ENCODE measurements at places on chromosomes 5 and 9.

- DNase-seq, result no peak
These were observed 303.9 kb downstream of the TRIM32 start for GRCh38 chr9:116991051-116991450.

GRCh38 chr9:14107495-14107894, 206.4 kb downstream of the NFIB start:
- no peak for DNase-seq

DNA sequence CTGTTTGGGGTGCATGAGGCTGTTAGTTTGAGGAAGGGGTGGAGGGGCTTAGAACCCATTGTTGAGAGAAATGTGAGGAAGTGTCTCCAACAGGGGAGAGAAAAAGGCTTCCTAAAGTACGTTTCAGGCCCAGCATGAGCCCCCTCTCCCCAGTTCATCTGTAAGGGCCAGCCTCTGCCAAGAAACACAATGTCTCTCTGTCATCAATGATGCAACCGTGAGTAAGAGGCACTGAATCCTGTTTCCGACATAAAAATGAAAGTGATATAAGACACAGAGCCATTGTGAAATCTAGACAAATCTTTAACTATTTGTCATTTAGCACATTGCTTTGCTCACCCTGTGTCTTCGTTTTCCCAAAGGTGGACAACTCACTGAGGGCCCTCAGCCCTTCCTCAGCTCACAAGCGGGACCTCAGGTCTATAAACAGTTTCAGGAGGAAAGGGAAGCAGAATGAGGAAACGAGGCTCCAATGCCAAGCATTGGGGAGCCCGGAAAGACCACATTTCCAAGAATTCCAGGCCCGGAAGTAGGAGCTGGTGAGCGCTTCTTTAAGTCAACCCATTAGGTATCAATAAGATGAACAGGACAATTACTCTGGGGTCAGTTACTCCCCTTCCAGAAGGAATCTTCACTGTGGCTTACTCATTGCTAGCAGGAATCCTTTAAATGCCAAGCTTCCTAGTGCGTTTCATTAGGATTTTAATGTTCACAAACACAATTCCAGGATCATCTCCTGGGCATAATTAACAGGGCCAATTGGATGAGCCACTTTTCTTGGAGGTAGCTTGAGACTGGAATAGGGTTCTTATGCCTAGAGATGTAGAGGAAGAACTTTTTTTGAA, 59.0 kb upstream of the KLF4 start:
- DNase-seq, result no peak

DNA sequence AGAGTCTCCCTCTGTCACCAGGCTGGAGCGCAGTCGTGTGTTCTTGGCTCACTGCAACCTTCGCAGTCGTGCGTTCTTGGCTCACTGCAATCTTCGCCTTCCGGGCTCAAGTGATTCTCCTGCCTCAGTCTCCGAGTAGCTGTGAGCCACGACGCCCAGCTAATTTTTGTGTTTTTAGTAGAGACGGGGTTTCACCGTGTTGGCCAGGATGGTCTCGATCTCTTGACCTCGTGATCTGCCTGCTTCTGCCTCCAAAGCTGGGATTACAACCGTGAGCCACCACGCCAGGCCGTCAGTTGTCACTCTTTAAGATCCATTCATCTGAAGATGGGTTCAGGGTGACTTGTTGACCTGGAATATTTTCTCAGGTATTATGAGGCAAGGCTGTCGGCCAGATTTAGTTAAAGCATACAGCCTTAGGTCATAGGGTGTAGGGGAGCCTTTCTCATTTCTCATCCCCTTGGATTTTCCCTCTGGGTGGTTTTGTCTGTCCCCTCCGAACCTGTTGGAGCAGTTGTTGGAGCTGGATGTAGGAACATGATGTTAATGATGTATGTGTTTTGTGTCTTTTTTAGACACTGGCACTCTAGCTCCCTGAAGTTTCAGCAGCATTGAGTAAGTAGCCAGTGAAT, 1.6 kb downstream of the SLC22A5 start:
- no peak for DNase-seq

DNA sequence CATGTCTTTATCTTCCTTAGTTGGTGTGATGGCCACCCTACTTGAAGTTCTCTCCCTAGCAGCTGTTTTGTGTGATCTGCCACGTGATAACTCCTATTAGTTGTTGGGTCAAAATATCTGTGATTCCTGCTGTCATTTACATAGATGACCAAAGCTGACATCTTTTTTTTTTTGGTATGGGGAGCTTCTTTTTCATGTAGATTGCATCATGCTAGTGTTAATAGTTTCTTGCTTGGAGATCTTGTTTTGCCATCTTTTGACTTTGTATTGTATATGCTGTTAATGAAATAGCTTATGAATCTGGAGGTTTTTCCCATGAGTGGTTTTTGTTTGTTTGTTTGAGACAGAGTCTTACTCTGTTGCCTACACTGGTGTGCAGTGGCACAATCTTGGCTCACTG, 243.8 kb downstream of the KDM4C start:
- DNase-seq, result no peak

- DNase-seq, result no peak
These were observed 115.4 kb downstream of the WDR41 start for GRCh38 chr5:77376609-77377300.

DNA sequence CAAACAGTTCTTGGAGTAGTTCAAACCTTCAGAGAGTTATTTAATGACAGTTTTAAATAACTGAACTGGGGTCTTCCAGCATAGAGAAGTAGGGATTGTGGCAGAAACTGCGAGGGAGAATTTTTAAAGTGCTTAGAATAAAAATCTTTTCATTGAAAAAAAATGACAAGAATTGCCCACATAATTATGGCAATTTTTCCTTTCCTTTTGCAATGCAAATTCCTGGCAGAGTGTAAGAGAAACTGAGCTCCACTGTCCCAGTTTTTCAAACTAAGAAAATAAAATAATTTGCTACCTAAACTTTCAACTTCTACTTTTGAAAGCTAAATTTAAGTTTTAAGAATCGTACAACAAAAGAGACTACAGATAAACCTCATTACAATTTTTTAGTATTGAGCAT, 2.3 kb upstream of the PTGER4 start:
- DNase-seq, result no peak

DNA sequence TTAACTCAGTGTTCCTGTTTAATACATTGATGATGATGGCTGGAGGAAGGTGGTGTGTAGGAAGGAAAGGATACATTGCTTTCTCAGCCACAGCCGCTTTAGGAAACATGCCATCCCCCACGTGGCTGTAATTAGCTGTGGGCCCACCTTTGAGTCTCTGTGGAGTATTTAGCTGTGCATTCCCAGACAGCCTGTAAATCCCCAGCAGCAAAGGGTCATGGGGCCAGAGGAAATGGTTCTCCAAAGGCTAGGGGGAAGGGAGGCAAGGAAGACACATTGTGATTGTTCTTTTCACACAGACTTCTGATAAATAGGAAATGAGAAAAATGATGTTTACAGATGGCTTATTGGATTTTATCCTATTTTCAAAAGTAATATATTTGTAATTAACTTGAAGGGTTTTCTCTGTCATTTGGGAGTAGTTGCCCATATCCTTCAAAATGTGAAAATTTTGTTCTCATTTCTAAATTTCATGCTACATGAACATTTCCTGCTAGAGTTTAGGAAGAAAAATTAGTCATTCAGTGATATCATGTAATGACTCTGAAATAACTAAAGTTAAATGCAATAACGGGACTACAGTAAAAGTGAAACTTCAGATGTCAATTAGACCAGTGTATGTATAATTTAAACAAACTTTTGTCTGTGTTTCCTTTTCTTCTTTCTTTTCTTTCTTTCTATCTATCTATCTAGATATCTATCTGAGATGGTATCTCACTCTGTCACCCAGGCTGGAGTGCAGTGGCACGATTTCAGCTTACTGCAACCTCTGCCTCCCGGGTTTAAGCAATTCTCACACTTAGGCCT, 24.3 kb upstream of the F2R start:
- DNase-seq, result no peak

DNA sequence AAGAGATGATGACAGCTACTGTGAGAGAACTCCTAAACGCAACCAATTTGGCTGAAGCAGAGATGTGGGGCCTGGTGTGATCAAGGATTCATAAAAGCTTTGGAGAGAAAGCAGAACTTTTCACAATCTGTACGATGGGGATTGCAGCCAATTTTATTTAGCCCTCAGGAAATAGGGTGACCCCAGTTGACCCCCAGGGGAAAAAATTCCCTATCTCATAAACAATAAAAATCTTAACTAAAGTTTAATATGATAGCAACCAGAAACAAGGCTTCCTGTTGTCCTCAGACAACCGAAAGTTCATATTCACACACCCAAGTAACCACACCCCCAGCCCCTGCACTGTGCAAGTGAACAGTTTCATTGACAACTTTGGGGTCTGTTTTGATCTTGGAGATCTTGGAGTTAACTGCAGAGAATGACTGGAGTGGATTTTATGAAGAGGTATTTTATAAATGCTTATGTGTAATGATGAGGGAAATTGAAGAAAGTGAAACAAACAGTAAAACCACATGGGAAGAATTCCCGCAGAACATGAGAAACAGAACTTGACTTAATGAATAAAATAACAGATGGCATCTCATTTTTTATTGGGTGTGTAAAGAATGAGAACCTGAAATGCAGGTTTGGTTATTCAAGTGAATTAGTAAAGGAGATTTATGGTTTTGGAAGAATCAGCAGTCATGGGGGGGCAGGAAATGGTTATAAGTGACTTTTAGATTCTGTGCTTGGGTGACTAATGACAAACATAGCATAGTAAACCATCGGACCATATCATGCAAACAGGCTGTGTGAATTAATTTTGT, 94.5 kb downstream of the PDE4D start:
- DNase-seq, result no peak

GRCh38 chr5:171483551-171484135, 64.2 kb downstream of the FGF18 start:
- no peak for DNase-seq

GRCh38 chr9:128099932-128100491, 27.5 kb downstream of the PTGES2 start:
- DNase-seq, result no peak

GRCh38 chr5:154367101-154367500, 78.7 kb upstream of the SAP30L start:
- DNase-seq, result no peak

DNA sequence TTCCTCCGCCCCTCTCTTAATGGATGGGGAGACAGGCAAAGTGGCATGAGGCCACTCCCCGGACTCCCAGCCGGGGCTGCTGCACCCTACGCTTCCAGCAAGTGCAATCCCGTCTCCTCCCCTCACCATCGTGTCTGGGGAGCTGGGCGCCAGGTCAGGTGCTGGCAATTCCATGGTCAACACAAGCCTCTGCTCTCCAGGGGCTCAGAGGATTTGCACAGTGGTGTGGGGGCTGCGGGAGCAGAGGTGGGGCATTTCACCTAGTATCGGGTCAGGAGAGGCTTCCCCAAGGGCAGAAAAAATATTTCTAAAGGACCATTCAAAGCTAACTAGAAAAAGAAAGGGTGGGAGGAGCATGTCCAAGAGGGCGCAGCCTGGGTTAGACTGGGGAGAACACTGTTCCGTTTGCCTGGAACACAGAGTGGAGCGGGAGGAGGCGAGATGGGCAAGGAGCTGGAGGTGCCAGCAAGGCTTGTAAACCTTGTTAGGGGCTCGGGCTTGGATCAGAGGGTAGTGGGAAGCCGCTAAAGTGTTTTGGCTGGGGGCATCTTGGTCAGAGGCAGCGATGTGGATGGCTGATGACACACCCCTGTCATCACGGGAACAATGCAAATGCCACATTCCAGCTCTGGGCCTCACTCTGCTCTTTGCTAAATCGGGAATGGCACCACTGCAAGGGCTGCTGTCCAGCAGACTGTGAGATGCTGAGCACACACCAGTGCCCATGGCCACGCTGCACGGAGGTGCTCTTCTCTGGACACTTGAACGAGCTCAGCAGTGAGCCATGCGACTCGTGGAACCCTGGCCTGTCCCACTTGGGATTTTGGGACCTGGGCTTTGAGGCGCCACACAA, 191.7 kb downstream of the CDK5RAP2 start:
- no peak for DNase-seq

- DNase-seq, result no peak
These were observed 584.6 kb upstream of the CDH18 start for GRCh38 chr5:20572614-20573013.

DNA sequence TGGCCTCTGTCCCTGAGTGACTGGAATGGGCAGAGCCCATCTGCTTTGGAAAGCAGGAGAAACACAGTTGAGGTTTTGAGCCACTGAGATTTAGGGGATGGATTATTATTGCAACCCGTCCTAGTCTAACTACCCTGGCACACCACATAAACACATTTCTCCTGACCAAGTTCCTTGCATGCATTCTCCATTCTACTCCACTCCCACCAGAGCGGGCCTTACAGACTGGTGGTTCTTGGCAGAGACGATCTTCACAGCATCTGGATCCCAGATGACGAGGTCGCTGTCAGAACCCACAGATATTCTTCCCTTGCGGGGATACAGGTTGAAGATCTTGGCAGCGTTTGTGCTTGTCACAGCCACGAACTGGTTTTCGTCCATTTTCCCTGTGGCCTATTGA, 111.0 kb downstream of the DPYSL3 start:
- DNase-seq, result no peak

- DNase-seq, result no peak
These were observed 98.7 kb downstream of the TLE4 start for GRCh38 chr9:79670269-79670961.

DNA sequence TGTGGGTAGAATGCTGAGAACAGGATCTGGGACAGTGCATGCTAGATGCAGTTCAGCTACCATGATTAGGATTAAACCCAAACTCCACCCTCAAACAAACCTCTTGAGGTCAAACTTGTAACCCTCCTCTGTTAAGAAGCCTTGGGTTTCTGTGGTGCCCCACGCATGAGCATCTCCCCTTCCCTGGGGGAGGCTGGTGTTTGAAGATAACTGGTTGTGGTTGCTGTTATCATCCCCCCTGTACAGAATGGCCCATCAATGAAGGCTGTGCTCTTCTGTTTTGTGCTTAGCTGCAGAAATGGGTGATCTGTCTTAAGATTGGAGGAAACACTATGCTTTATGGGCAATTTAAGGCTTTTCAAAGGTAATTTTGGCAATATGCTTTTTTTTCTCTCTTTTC, 4.4 kb upstream of the DAB2IP start:
- no peak for DNase-seq

DNA sequence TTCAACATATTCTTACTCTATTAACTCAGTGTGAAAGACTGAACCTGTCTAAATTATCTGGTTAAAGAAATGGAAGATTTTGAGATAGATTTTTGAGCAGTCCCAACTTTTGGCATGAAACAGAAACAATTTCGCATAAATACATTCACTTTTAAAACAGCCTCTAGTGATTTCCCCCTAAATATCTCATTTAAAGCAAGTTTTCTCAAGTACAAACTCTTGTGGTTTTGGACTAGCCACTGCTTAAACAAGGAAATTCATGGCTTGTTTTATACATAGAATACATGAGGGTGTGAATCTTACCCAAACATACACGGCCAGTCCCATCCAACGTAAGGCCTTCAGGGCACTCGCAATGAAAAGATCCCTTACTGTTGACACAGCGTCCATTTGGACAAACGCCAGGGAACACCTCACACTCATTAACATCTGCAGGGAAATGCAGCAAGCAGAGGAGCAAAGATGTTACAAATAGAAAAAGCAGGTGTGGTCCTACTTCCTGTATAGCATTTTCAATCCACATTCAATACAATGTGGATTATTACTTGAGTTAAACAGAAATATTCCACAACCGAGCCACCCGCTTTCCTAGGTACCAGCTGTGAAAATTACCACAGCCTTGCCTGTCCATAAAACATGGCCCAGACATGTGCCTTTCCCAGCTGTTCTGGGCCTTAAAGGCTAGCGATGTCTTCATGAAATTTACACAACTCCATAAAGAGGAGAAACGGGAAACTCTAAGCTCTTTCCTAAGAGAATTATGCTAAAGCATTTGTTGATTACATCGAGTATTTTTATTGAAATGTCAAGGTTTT, 188.8 kb downstream of the FBN2 start:
- no peak for DNase-seq

GRCh38 chr5:170571281-170571731, 67.5 kb downstream of the KCNIP1 start:
- no peak for DNase-seq

- no peak for DNase-seq
These were observed 167.9 kb upstream of the FREM1 start for GRCh38 chr9:15077946-15078729.

All from effector memory CD4-positive, alpha-beta T cell (primary cell).